Cerebellar cortex (tissue), 1 donor: ENCODE measurements at places on chromosomes 3 and 15.

DNA sequence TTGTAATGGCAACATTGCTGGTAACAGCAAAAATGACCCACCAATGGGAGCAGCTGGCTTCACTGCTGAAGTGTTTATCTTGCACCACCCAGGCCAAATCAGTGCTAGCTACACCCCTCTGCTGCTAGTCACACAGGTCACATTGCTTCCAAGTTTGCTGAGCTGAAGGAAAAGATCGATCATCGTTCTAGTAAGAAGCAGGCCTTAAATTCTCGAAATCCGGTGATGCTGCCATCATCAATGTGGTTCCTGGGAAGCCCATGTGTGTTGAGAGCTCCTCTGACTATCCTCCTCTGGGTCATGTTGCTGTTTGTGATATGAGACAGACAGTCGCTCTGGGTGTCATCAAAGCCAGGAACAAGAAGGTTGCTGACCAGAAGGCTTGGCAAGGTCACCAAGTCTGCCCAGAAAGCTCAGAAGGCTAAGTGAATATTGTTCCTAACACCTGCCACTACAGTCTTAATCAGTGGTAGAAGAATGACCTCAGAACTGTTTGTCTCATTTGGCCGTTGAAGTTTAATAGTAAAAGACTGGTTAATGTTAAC lies 21.2 kb downstream of the TM4SF4 start:
- no peak for DNase-seq

GRCh38 chr15:74635228-74635627 lies 19.6 kb downstream of the CLK3 start:
- DNase-seq, result peak; percentile 82

GRCh38 chr15:31016446-31016915 lies 25.1 kb upstream of the MTMR10 start:
- DNase-seq, result no peak

DNA sequence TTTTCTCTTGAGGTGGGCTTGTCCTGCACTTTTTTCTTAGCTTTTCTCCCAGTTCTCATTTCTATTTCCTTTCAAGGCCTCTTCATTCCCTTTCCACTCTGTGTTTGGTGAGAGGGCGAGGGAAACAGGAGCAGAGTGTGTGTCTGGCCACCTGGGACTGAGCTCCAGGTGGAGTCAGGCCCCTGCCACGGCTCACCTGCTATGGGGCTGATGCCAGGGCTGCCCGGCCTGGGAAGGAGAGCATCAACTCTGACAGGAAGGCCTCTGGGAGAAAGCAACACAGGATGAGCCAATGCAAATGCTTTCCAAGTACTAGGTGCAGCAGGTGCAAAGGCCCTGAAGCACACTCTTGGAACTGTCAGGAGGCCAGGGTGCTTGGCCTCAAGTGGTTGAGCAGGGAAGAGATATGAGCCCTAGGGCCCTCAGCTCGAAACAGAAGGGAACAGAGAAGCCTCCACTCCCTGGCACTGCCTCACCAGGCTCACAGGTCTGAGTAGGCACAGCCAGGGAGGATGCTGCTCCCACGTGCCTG lies 27.3 kb upstream of the DUSP7 start:
- DNase-seq, result no peak

- peak; percentile 14 for DNase-seq
Observed at GRCh38 chr3:71582036-71582611, 1.4 kb downstream of the FOXP1 start.

DNA sequence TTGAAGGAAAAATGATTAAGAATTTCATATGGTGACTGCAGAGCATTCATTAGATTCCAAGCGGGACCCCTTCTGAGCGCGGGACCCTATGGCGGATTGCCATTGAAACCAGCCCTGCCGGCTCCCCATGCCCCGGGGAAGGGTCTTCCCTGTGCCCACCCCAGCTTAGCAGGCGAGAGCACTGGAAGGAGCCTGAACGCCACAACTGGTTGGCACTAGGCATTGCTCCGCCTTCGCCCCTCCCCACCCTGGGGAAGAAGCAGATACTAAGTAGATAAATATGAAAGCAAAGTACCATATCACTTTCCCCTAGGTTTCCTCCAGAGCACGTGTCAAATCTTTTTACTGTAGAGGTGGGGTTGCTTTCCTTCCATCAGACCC lies 70.7 kb downstream of the CYP19A1 start:
- DNase-seq, result no peak

DNA sequence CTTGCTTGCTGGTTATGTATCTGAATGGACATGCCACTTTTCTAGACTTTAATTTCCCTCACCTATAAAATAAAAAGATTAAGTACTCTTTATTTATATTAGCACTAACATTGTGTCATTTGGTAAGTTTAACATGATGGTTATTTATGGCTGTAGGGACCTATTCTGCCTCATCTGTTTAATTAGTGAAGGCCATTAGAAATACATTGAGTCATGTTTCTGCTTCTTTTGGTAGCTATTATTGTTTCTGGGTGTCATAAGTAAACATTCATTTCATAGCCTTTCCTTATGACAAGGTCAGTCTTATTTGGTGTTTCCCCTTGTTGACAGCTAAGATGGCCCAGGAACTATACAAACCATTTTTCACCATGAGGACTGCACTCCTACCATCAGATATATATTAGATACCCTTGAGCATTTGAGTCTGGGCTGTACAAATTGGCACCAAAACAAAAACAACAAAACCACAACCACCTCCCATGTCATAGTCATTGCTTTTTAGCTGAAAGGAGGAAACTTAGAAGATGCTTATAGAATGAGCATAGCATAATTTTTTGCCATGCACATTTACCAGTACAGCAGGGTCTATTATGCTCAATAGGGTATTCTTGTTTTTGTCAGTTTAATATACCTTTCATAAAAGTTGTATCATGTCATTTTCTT lies 39.3 kb downstream of the SRP14 start:
- DNase-seq, result no peak

- DNase-seq, result no peak
Observed at GRCh38 chr15:23095796-23096195, 40.8 kb downstream of the GOLGA6L1 start.

DNA sequence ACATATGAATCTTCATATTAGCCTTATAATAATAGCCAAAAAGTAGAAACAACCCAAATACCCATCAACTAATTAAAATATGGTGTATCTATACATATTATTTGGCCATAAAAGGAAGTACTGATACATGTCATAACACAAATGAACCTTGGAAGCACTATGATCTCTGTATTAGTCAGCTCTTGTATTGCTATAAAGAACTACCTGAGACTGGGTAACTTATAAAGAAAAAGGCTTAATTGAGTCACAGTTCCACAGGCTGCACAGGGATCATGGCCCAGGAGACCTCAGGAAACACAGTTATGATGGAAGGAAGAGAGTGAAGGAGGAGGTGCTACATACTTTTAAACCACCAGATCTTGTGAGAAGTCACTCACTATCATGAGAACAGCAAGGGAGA lies 16.0 kb upstream of the CCR2 start:
- no peak for DNase-seq

- DNase-seq, result peak; percentile 36
Observed at GRCh38 chr3:40310705-40311104, 1.2 kb downstream of the EIF1B start.

- DNase-seq, result peak; percentile 29
Observed at GRCh38 chr3:129184396-129184657, 631 bp upstream of the CNBP start.

- no peak for DNase-seq
Observed at GRCh38 chr3:71509066-71509465, 74.5 kb downstream of the FOXP1 start.

DNA sequence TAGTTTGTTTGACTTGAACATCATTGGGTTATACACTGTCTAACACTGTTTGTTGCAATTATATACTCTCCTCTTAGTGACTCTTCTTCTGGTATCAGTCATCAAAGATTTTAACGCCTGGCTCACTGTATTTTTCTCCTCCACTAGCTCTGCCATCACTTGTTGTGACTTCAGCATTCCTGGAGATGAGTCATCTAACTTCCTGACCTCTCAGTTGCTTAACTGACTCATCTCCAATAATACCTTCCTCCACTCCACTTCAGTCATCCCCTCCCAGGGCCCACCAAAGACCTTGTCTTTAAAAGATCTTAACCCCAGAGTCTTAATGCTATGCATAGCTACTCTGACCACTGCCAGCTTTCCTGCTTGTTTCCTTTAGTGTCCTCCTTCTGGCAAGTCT lies 28.6 kb upstream of the CLSTN2 start:
- DNase-seq, result no peak

DNA sequence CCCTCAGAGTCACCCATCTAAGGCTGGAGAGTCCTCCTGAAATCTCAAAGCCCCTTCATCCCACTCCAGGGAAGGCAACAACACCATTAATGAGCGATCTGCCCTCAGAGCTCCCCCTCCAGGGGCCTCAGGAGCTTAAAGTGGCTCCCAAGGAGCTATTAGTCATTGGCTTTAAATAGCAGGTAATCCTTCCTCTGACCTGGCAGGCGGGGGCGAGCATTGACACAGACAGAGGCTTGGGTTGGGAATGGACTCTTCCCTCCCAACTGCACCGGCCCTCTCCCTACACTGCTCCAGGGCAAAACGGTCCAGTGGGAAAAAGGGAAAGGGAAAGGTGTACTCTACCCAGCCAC lies 1.4 kb downstream of the MFGE8 start:
- no peak for DNase-seq

GRCh38 chr15:87089551-87089950 lies 1009.9 kb downstream of the AGBL1 start:
- DNase-seq, result no peak

- no peak for DNase-seq
Observed at GRCh38 chr3:15905041-15905440, 107.3 kb upstream of the ANKRD28 start.

GRCh38 chr15:47460795-47461573 lies 256.3 kb upstream of the SEMA6D start:
- DNase-seq, result no peak

DNA sequence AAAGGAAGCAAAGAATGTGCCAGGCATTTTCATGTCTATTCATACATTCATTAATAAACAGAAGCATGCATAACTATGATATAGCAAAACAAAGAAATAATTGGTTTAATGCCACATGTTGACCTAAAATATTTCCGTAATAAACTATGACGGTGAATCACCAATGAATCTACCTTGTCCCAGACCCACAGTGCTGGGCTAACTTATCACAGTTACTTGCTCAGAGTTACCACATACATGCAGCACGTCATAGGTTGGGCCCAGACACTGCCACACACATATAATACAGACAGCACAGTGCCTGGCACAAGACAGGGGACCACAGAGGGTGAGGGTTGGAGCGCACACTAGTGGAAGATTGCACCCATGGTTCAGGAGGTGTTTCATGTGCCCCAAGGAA lies 86.9 kb downstream of the ATP1B3 start:
- DNase-seq, result no peak

DNA sequence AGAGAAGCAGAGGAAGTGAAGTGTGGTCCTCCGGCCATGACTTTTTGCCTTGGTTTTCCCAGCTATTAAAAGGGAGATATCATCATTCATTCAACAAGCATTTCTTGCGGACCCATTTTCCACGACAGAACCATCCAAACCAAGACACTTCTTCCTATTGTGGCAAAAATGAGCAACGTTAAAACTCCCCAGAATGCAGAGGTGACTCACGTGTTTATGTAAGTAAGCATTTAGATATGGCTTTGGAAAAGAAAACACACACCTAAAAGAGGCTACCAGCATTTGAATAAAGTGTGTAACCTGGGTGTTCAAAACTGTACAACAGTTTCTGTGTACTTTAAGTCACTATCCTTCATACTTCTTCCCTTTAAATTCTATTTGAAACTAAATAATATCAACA lies 181.3 kb downstream of the RORA start:
- no peak for DNase-seq

DNA sequence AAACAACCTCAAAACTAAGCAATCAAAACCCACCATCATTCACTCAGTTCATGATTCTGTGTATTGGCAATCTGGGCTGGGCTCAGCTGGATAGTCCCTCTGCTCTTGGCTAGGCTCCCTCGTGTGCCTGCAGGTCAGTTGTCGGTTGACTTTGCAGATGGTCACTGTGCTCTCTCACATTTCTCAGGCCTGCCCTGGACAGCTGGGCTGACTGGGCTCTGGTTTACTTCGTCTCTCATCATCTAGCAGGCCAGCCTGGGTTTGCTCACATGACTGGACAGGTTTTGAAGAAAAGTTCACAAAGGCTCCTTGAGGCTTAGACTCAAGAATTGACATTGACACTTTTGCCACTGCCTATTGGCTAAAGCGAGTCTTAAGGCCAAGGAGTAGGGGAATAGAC lies 105.0 kb upstream of the CTNNB1 start:
- peak; percentile 65 for DNase-seq

GRCh38 chr15:55253580-55253979 lies 36.0 kb downstream of the RAB27A start:
- no peak for DNase-seq

GRCh38 chr15:93289941-93290617 lies 201.1 kb upstream of the RGMA start:
- no peak for DNase-seq

- no peak for DNase-seq
Observed at GRCh38 chr3:123540285-123540684, 44.6 kb downstream of the HACD2 start.

- DNase-seq, result no peak
Observed at GRCh38 chr3:43581343-43581742, 40.5 kb downstream of the ANO10 start.

GRCh38 chr15:40763801-40764628 lies at the start of gene GCHFR:
Gene GCHFR (plus strand): TSS chr15:40764068. CDS start chr15:40764181, 113 bp downstream.
- DNase-seq, result peak; percentile 71

DNA sequence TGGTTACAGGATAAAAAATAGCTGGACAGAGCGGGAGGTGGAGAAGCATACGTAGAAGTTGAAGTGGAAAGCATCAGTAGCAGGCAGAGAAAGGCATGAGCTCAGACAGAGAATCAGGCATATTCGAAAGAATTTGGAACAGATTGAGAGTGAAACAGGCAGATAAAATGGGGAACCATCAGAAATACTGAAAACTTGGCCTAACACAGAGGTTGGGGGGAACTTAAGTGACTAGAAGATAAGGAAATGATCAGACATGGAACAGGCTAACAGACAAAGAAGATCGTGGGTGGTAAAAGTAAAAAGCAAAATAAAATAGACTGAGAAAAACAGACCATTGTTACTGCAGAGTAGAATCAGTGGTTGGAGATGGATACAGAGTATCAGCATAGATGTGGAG lies 32.9 kb downstream of the GTF2E1 start:
- DNase-seq, result no peak

DNA sequence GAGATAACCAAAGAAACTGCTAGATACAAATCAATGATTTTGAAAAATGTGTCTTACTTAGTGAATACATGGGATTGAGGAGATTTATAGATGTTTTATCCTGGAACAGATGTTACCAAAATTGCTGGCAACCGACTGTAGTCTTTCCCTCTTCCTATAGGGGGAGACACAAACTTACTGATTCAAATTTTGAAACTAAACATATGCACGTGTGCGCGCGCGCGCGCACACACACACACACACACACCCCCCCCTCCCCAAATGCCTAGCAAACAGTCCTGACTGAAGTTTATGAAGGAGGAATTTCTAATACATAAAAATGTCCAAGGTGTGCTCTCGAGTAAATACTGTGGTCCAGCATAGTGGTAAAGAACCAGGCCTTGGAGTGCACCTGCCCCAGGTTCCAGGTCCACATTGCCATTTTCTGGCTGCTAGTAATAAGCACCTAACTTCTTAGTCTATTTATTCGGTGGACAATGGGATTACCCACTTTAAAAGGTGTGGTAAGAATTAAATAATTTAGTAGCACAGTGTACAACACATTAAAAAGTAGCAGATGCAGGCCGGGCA lies 18.5 kb upstream of the C3orf62 start:
- peak; percentile 22 for DNase-seq

- DNase-seq, result peak; percentile 67
Observed at GRCh38 chr15:90482124-90483011, 47.4 kb upstream of the CRTC3 start.
